ENCODE measurements at places on chromosomes 12 and 14.

- DNase-seq, result no peak
Measured at GRCh38 chr12:38053113-38053512, 263.5 kb upstream of the ALG10B start.

- DNase-seq, result no peak
Measured at GRCh38 chr12:22477166-22477893, 67.0 kb downstream of the C2CD5 start.

- no peak for DNase-seq
Measured at GRCh38 chr12:89210277-89210676, 142.0 kb downstream of the DUSP6 start.

- peak; percentile 80 for DNase-seq
Measured at GRCh38 chr14:33646692-33647260, 304.1 kb downstream of the EGLN3 start.

GRCh38 chr14:38931969-38932652 is 170.9 kb downstream of the SEC23A start:
- DNase-seq, result peak; percentile 41

- DNase-seq, result no peak
Measured at GRCh38 chr14:33524244-33524643, 426.6 kb downstream of the EGLN3 start.

- peak; percentile 69 for DNase-seq
Measured at GRCh38 chr14:37150414-37150813, 22.0 kb downstream of the SLC25A21 start.

DNA sequence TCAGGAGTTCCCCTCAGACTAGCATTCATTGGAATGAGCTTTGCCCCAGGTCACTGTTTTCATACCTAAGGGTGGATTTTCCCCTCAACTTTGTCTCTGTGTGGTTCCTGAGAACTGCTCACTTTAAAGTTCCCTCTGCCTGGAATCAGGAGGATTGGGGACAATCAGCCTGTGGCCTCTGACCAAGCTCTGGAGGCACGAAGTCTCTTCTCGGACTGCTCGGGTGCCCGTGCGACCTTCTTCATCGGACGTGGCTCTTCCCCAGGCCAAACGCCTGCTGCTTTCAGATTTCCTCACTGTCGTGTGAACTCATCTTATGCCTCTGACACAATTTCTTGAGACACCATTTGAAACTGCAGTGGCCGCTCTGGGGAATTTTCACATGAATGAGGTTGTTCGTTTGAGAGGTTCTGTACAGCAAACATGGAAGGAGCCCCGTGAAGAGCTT is 153.7 kb upstream of the PZP start:
- DNase-seq, result no peak

- DNase-seq, result no peak
Measured at GRCh38 chr14:98858561-98858960, 413.4 kb downstream of the BCL11B start.

DNA sequence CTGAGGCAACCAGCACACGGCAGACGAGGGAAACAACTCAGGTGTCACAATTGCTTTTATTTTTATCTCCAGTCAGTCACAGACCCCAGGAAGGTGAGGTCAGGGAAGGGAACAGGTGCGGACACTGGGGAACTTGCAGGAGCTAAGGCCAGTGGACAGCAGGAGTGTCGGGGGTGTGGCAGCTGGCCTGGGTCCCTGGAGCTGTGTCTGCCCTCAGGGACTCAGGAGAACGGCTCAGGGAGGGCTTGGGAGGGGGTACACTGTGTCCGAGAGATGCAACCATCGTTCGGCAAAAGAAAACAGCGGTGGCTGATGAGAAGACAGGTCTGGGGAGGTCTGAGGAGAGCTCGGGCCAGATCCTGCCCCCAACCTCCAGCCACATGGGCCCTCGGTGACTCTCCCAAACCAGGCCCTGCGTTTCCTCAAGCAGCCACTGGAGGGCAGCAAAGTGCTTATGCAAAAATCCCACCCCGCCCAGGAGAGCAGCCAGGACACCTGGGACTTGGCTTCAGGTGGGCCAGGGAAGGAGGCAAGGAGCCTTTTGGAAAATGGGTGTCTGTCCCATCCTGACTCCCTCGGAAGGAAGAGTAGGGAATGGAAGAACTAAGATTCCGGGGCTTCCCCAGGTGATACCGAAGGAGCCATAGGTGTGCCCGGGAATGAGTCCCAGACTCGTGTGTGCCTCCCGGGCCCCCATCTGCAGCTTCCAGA is 24.1 kb upstream of the BCDIN3D start:
- peak; percentile 59 for DNase-seq

DNA sequence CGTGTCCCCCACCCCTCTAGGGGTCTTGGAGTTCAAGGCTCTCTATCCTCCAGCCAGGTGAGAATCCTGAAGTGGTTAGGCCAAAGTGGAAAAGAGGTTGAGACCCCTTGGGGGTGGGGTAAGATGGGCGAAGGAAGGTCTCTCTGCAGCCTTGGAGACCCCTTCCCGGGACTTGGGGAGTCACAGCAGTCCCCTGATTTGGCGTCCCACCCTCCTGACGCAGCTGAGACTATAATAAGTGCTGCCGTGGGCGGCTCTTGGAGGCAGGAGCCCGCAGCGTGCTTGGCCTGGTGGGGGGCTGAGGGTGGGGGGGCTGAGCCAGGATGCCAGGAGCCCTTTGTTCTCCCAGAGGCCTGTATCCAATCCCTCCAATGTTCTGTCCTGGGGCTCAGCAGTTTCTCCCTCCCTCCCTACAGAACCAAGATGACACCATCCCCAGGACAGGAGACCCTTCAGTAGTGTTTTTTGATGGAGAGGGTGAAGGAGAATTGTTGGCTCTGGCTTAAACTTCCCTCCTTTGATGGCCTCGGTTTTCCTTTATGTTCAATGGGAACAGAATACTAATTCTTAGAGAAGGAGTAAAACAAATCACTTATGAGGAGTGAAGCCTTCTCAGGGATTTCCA is 1.5 kb upstream of the AGAP2 start:
- no peak for DNase-seq

DNA sequence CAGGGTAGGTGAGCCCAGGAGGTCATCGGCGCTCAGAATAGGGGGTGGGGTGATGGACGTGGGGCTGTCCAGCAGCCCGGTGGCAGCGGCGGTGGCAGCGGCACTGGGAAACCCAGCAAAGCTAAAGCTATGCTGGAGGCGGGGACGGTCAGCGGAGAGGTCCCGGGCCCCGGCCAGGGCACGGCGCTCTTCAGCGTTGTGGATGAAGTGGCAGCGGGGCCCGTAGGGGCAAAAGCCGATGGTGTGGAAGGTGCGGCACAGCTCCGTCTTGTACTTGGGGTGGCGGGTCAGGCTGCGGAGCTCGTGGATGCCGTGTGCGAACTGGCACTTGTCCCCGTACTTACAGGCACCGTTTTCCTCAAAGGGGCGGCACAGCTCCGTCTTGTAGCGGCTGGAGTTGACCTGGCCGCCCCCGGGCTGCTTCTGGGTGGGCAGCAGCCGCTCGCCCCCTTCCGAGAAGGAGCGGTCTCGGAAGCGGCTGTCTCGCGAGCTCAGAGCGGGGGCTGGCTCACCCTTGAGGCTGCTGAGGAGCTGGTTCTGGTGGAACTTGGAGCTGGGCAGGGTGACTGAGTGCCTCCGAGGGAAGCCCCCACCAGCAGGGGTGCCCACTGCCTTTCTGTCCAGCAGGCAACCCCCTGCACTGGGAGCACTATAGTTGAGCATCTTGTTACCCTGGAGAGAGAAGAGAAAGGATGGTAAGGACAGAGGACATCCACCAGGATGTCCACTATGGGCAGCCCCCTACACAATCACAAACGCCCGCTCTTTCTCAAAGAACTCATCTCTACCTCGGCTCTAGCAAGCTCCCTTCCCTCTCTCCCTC is 2.8 kb downstream of the ZFP36L1 start:
- DNase-seq, result peak; percentile 57

DNA sequence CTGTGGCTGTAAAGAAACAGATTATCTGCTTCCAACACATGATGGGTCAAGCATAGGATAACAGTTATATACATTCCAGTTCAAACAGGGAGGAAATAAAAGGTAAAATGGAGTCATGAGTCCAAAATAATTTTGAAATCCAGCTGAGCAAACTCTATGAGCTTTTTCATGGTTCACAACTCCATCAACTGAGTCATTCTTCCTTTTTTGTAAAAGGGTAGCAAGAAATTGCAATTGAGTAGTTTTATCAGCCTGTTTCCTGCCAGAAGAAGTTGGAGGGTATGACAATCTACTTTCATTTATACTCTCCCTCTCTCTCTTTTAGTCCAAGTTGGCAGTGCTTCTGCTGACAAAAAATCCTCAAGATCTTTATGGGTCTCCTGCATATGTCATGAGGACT is 95.6 kb downstream of the CPNE8 start:
- peak; percentile 20 for DNase-seq
